ENCODE measurements at places on chromosomes 4 and X. TPM values are rescaled to one million over a fixed set of nuclear protein-coding genes. Genes with fewer than 3 reads are reported as not detected.
A peak's percentile ranks its signal among the peaks of the same experiment; 100 is the strongest.

MAGEA1 gene
- total RNA-seq = not detected

RPGR gene
- total RNA-seq = 12.0 TPM

DNA sequence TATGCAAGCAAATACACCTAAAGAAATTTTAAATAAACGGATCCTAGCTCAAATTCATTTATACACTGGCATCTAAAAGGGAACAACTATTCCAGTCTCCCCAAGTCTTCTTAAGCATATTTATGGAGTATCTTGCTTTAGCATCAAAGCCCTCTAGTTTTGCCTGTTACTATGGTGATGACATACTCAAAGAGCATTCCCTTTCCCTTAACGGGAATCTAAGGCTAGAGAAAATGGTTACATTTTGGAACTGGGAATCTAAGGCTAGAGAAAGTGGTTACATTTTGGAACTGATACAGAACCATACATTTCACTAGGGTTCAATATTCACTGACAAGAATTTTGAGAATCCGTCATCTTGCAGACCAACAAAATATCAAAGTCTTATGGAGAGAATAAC is 271.2 kb downstream of the CHIC1 start:
- no peaks in the 10 kb centered on the region for H3K4me1 ChIP-seq
- no peaks in the 10 kb centered on the region for H3K27me3 ChIP-seq
- no peak overlapping the region for H3K27ac ChIP-seq
- no peak for DNase-seq
- H3K36me3 ChIP-seq = peaks cover 2% of the 10 kb centered on the region

GRCh38 chrX:150983521-150984168 is 510 bp downstream of the HMGB3 start:
- no peak for DNase-seq
- H3K27me3 ChIP-seq = no peaks in the 10 kb centered on the region
- H3K4me3 ChIP-seq = peak overlapping the region; percentile 74
- H3K27ac ChIP-seq = no peak overlapping the region

- peak overlapping the region; percentile 52 for H3K4me3 ChIP-seq
- H3K27me3 ChIP-seq = no peaks in the 10 kb centered on the region
- H3K4me1 ChIP-seq = no peaks in the 10 kb centered on the region
- no peak for DNase-seq
- H3K36me3 ChIP-seq = no peaks in the 10 kb centered on the region
Measured at GRCh38 chr4:153448003-153448731, 18.0 kb upstream of the TMEM131L start.

GRCh38 chrX:106286053-106286650 is 118.0 kb downstream of the PWWP3B start:
- no peak for DNase-seq
- H3K27me3 ChIP-seq = no peaks in the 10 kb centered on the region
- H3K36me3 ChIP-seq = no peaks in the 10 kb centered on the region
- H3K4me3 ChIP-seq = no peak overlapping the region
- H3K4me1 ChIP-seq = no peaks in the 10 kb centered on the region
- H3K27ac ChIP-seq = no peak overlapping the region

- no peaks in the 10 kb centered on the region for H3K27me3 ChIP-seq
- no peaks in the 10 kb centered on the region for H3K4me1 ChIP-seq
- H3K4me3 ChIP-seq = no peak overlapping the region
- DNase-seq = no peak
Measured at GRCh38 chr4:91961504-91961903, 342.3 kb upstream of the GRID2 start.

DNA sequence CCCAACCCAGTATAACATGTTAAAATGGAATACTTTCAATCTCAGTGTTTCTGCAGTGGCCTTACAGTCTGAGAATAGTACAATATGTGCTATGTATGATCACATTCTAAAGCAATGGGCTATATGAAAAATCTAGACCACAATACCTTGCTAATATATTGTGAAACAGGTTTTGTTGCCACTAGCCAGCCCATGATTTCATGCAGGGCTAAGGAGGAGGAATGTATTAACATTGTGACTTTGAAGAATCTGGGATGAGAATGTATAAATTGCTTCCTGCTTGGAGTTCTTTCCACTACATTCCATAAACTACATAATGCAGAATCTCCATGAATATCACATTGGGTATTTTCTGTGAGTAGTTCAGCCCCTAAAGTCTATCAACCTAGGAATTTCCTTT is 935.4 kb upstream of the GRIA3 start:
- H3K4me3 ChIP-seq = no peak overlapping the region
- no peak for DNase-seq
- H3K36me3 ChIP-seq = no peaks in the 10 kb centered on the region
- no peak overlapping the region for H3K27ac ChIP-seq

GRCh38 chr4:104128850-104129213 is 365.9 kb downstream of the CXXC4 start:
- no peaks in the 10 kb centered on the region for H3K36me3 ChIP-seq
- H3K4me1 ChIP-seq = no peaks in the 10 kb centered on the region
- no peaks in the 10 kb centered on the region for H3K27me3 ChIP-seq
- DNase-seq = no peak
- H3K4me3 ChIP-seq = no peak overlapping the region

All from ascending aorta (tissue), 2 donors.